ENCODE measurements at places on chromosomes 3 and 15. TPM values are rescaled to one million over a fixed set of nuclear protein-coding genes. Genes with fewer than 3 reads are reported as not detected.

GRCh38 chr3:138477801-138478200, 43.4 kb downstream of the ESYT3 start:
- DNase-seq = no peak

Gene RBM15B
- total RNA-seq = 21.5 TPM

DNA sequence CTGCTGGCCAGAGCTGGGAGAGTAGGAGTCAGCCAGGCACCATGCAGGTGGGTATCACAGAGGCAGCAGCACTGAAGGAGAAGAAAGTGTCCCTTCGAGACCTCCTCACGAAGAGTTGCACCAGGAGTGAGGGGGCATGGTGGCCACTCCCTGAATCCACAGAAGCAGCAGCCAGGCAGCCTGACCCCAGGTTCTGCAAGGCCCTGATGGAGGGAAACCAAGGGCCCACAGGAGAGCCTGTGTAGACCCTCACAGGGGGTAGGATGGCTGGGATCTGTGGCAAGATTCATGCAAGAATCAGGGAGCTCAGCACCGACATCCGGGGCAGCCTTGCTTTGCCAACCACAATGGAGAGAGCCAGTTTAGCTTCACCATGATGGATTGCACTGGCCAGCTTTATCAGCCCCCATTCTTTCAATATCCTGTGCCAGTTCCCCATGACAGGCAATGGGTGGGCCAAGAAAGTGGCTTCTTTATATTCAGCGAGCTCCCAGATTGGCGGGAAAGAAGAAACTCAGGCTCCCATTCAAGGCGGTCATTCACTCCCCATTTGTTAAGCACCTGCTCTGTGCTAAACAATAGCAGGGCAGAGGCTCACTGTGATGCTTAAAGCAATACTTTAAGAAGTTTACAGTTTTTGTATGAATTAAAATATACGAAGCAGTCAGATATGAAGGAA, 33.5 kb upstream of the TBC1D21 start:
- no peak for DNase-seq

DNA sequence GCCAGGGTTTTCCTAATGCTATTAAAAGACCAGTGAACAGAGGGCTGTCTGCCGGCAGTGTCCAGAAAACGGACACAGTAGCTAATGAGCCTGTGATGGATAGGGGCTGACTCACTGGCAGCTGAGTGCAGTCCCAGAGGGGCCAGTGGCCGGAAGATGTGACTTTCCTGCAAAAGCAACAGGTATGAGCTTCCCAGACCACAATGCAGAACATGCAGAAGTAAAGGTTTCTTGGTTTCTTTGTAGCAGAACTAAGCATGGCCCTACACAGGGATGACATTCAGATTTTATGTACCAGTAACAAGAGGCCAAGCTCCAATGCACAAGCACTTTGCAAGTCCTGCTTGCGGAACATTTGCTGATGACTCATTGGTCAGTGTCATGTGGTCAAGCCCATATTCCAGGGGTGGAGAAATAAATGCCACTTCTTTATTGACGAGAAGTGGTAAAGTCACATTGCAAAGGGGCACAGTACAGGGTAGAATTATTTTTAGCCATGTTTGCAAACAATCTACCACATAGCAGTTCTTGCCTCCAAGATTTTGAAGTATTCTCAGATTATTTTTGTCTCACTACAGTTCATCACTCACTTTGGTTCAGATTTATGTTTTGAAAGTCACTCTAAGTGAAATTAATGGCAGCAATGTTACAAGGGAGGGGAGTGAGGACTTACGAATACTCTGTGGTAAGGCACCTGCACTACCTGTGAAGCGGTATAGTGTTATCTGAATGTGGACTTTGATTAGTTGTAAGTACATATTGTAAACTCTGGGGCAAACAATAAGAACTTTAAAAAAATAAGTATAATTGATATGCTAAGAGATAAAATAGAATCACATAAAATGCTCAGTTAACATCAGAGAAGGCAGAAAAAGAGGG, 263.3 kb downstream of the ABHD5 start:
- no peak for DNase-seq

DNA sequence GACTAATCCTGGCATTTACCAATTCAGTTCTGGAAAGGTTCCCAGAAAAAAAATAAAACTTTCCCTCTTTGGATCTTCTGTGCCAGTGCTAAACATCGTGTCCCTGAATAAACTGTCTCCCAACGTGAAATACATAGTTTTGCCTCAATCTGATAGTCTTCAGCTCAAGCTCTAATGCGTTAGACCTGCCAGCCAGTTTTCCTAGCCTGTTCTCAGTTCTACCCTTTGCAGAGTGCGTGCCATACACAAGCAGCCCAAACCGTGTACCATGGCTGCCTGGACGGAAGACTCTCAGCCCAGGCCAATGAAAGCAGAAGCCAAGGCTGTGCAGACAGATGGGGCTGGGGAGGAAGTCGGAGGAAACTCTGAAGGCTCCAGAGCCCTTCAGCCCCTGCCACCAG, 11.4 kb upstream of the OCA2 start:
- DNase-seq = no peak

DNA sequence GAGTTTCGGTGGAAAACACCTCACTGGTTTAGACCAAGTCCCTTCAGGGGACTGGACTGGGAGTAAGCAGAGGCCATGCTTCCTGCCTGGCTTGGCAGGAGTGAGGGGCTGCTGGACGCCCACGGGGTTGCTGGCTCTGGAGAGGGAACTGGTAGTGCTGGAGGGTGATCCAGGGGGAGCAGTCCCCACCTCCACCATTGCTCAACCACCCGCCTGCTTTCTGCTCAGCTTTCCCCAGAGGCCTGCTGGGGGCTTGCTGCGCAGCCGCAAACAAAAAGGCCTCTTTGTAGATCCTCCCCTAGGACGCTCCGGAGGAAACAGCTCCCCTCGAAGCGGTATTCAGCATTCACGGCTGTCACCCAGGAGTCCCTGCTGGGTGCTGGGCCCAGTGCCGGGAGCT, 33.5 kb downstream of the EBLN2 start:
- DNase-seq = no peak

Gene GABRB3
- not detected for total RNA-seq

- peak; percentile 73 for DNase-seq
Observed at GRCh38 chr15:52567871-52568600, 794 bp downstream of the ARPP19 start.

Gene KLHL6
- 62.8 TPM for total RNA-seq

GRCh38 chr15:34147371-34148140, 45.7 kb downstream of the PGBD4 start:
- DNase-seq = no peak

Gene ADAMTS17
- 0.49 TPM for total RNA-seq

Gene ITGB5
- total RNA-seq = 0.57 TPM

DNA sequence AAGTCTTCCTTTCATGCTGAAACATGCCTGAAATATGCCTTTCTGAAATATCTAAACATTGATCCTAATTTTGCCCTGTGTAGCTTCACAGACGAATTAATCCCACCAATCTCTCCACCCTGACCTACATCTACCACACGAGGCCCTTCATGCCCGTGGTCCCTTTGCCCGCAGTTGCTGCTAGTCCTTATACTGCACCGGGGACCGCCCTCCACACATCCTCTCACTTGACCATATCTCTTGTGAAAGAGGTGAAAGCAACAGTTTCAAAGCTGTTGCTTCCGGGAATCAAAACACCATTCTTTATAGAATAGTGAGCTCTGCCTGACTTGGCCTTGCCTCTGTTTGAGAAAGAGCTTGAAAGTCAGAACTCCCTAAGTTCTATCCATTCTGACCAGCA, 499.5 kb downstream of the NTRK3 start:
- DNase-seq = no peak

- no peak for DNase-seq
Observed at GRCh38 chr3:154792828-154793227, 287.3 kb upstream of the MME start.

- no peak for DNase-seq
Observed at GRCh38 chr3:195094191-195094921, 176.6 kb downstream of the XXYLT1 start.

GRCh38 chr15:93566762-93567161, 477.8 kb upstream of the RGMA start:
- DNase-seq = no peak

DNA sequence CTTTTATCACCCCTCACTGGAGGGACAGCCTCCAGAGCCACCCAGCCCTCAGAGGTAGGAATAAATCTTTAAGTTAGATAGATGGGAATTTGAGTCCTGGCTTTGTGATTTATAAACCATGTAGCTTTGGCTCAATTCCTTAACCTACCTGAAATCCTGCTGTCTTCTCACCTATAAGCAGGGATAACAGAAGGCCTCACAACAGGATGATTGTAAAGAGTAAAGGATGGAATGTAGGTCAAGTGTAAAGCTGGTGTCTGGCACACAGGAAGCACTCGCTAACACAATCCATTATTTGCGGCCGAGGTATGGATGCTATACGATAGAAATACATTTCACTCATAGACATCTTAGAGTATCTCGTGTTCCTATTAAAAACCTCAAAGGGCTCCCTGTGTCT, 162.9 kb upstream of the LRTM1 start:
- no peak for DNase-seq

GRCh38 chr3:8446845-8447244, 54.8 kb upstream of the LMCD1 start:
- DNase-seq = no peak

DNA sequence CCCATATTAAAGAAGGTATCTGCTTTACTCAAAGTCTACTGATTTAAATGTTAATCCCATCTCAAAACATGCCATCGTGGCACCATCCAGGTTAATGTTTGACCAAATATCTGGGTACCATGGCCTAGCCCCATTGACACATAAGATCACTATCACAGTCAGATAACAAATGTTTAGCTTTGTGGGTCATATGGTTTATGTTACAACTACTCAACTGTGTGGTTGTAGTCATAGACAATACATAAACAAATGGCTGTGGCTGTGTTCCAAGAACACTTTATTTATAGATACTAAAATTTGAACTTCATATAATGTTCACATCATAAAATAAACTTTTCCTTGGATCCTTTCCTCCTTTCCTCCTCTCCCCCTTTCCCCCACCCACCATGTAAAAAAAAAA, 9.8 kb upstream of the SNRPN start:
- DNase-seq = no peak

- DNase-seq = no peak
Observed at GRCh38 chr15:65338366-65338765, 33.9 kb downstream of the RNU5B-1 start.

- DNase-seq = no peak
Observed at GRCh38 chr15:35393398-35393797, 152.6 kb downstream of the DPH6 start.

Gene DNAH12
- total RNA-seq = not detected

DNA sequence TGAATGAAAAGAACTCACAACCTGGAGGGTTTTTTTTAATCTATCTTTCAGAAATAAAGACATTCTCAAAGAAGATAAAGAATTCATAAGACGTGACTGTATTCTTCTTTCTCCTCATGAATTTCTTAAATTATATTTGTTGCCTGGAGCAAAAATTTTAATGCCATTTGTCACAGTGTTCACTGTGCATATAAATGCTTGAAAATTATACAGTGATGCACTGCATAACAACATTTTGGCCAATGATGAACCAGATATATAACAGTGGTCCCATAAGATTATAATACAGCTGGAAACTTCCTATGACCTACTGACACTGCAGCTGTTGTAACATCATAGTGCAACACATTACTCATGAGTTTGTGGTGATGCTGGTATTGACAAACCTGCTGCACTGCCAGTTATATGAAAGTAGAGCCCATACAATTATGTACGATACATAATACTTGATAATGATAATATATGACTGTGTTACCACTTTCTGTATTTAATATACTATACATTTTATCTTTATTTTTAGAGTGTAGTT, 67.3 kb downstream of the P2RY1 start:
- DNase-seq = no peak

GRCh38 chr3:99269606-99270351, 368.3 kb upstream of the DCBLD2 start:
- no peak for DNase-seq

Gene SLC6A20
- total RNA-seq = not detected

Gene CFAP92
- total RNA-seq = 0.64 TPM

- no peak for DNase-seq
Observed at GRCh38 chr3:45630325-45630724, 35.8 kb downstream of the LIMD1 start.

DNA sequence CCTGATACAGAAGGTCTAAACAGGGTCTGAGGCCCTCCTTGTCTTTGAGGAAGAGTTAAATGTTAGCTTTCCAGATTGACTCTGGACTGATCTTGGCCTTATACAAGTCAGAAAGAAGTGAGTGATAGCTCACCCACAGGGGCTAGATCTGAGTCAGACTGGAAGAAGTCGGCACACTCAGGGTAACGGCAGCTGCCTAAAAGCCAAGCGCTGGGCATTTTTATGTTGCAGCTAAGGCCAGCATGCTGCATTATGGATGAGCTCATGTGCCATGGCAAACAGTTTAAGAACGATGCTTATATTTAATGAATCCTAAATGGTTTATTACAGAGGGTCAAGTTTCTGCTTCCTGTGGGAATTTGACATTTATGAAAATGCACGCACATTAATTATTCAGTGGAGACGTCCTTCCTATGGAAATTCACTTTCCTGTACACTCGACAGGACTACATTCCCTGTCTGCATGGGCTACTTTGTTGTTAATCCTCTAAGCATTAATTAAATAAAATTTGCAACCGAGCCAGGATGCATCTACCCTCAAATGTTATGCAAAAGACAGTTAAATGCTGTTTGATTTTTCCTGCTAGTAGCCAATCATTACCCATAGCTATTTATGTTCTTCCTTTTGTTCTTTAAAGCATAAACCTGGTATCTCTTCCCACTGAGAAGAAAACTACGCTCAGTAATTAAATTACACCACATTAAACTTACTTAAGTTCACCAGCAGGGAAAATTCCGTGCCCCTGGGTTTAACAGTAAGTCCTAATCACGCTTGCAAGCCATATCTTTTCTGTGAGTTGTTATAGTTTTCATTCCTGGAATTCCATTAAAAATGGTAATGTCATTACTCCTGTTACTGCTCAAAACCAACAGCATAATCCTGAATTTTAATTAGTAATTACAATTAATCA, 762.7 kb upstream of the CFAP20DC start:
- peak; percentile 14 for DNase-seq

DNA sequence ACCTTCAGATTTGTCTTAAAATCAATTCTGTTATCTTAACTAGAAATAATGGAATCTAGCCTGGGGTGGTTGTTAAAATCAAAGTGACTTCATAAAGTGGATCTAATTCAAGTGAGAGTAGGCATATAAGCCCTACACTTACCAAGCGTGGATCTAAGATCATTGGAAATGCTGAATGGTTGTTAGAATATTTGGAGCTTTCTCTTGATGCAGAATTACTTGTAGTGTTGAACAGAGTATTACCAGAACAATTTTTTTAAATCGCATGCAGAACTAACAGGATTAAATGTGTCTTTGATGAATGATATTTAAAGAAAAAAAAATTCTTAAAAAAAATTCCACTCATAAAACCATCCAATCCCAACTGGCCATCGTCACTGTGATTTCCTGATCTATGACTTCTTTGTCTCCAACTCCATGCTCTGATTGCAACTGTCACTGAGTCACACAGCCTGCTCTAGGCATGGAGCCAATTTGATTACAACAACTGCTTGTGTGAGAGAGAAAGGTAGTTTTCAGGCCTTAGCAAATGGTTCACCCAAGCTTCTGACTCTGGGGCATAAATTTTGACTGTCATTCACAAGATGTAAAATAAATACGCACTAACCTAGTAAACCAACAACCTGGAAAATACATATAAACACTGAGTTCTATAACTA, 25.9 kb upstream of the SPRED1 start:
- no peak for DNase-seq

GRCh38 chr15:91126080-91126479, 26.0 kb downstream of the SV2B start:
- no peak for DNase-seq

- no peak for DNase-seq
Observed at GRCh38 chr15:53384417-53384816, 375.0 kb downstream of the WDR72 start.
